ENCODE measurements at places on chromosomes 1 and 21.

GRCh38 chr21:34372321-34372720 lies 3.0 kb upstream of the SMIM11 start:
- no peak overlapping the region for H3K4me3 ChIP-seq
- ATAC-seq, result no peak
- H3K27me3 ChIP-seq, result no peaks in the 10 kb centered on the region
- H3K36me3 ChIP-seq, result no peaks in the 10 kb centered on the region
- H3K4me1 ChIP-seq, result no peaks in the 10 kb centered on the region

DNA sequence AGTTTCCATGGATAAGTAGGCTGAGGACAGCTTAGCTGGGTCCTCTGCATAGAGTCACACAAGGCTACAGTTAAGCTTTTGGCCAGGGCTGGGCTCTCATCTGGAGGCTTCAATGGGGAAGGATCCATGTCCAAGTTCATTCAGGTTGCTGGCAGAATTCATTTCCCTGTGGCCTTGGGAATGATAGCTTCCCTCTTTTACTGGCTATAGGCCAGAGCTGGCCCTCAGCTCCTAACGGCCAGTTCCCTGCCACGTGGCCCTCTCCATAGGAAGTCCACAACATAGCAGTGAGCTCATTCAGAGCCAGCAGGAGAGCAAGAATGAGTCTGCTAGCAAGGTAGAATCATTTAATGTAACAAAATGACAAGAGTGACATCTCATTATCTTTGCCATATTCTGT lies 15.1 kb upstream of the PODN start:
- no peak overlapping the region for H3K4me3 ChIP-seq
- no peak overlapping the region for H3K27ac ChIP-seq
- no peaks in the 10 kb centered on the region for H3K27me3 ChIP-seq

GRCh38 chr1:62588000-62588399 lies 9.3 kb upstream of the ANGPTL3 start:
- no peak for ATAC-seq
- H3K27me3 ChIP-seq, result no peaks in the 10 kb centered on the region
- H3K4me1 ChIP-seq, result no peaks in the 10 kb centered on the region
- H3K4me3 ChIP-seq, result no peak overlapping the region

DNA sequence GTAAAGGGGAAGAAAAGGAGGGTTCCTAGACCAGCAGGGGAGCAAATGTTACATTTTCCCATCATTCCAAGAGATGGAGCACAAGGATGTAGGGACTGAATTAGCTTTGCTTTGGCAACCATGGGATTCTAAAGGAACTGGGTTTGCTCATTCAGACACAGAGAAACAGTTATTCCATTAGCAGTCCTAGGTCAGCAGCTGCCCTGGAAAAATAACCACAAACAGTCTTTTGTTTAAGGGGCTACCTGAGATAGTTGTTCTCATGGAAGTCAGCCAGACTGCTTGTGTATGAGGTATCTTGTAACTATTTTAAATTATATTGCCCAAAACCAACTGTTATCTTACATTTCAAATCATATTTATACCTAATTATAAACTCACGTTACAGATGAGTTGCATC lies 58.4 kb upstream of the VCAM1 start:
- H3K27ac ChIP-seq, result no peak overlapping the region
- H3K4me1 ChIP-seq, result no peaks in the 10 kb centered on the region
- no peaks in the 10 kb centered on the region for H3K36me3 ChIP-seq
- ATAC-seq, result no peak
- no peak overlapping the region for H3K4me3 ChIP-seq
- no peaks in the 10 kb centered on the region for H3K27me3 ChIP-seq
